Activated CD4-positive, alpha-beta memory T cell treated with anti-CD3 and anti-CD28 coated beads, Interleukin-2, amount 10 ng/mL, durations not matched to agents 7 days and 5 days (primary cell): ENCODE measurements at places on chromosomes 2 and 18.
A peak's percentile ranks its signal among the peaks of the same experiment; 100 is the strongest.

GRCh38 chr18:11523804-11524203, 85.6 kb upstream of the SLC35G4 start:
- DNase-seq: no peak

DNA sequence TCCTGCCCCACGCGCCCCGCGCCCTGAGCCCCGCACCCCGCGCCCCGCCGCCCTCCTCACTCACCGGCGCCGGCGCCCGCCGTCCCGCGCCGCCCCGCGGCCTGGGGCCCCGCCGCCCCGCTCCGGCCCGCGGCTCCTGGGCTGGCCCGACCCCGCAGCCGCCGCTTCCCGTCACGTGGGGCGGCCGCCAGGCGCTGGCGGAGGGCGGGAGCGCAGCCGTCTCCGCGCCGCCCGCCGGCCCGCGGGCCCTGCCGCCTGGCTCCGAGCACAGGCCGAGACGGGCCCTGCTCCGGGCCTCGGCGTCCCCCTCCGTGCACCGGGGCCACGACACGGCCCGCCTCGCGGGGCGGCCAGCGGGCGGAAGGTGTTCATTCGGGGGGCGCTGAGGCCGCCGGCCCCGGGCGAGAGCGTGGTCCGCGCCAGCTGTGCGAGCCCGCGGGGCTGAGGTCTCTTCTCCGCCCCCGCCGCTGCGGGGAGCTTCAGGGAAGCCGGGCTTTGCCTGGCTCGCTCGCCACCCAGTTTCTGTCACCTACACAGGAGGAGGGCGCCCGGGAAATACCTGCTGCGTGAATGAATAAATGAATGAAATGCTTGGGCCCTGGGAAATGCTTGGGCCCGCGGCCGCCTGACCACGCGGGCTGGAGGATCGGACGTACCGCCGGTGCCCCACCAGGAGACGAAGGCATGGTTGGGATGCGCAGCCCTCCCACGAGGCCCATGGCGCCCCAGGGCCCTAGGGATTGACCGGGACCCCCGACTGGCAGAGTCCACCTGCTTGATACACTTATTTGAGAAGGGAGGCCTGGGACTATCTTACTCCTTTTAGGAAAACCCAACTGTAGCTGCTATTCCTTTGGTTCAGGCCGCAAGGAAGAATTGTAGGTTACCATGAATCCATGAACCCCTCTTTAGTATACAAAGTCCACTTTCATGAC, at the start of gene TGFBRAP1:
TSS of gene TGFBRAP1 (minus strand) at position 175 of the 935 bp plus-strand sequence. CDS start 21,434 bp downstream, outside the sequence.
- peak; percentile 68 for DNase-seq

GRCh38 chr2:86372133-86372532, 34.7 kb upstream of the REEP1 start:
- DNase-seq: no peak

- DNase-seq: no peak
These were observed 787.2 kb downstream of the METTL4 start for GRCh38 chr18:1784113-1784512.

DNA sequence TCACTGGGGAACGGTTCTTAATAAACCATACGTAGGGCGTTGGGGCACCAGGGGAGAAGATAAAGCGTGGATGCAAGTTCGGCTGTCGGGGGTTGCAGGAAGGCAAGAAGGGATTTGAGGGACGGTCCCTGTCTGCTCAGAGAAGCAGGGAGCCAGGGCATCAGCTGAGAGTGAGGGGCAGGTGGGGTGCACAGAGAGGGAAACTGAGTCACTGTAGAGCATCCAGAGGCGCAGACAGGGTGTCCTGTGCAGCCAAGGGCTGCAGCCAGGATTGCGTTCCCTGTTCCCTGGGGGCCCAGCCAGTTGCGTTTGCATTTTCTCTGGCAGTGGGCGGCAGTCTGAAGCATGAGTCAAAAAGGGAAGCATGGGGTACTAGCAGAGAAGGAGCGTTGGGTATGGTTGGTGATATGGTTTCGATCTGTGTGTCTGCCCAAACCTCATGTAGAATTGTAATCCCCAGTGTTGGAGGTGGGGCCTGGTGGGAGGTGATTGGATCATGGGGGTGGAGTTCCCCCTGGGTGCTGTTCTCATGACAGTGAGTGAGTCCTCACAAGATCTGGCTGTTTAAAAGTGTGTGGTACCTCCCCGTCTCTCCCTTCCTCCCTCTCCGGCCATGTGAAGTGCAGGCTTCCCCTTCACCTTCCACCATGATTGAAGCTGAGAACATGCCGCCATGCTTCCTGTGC, 202.9 kb downstream of the NDUFA10 start:
- peak; percentile 16 for DNase-seq

- no peak for DNase-seq
These were observed 151.1 kb downstream of the FHOD3 start for GRCh38 chr18:36448384-36449290.

DNA sequence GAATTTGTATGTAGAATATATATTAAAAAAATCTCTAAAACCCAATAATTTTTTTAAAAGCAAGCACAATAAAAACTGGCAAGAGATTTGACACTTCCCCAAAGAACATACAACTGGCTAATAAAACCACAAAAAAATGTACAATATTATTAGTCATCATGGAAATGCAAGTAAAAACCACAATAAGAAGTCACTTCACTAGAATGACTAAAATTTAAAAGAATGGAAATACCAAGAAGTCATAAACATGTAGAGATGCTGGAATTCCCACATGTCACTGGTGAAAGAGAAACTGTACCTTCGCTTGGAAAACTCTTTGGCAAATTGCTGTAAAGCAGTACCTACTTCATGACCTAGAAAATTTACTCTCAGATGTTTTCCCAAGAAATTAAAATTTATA, 43.4 kb upstream of the KYNU start:
- DNase-seq: no peak

DNA sequence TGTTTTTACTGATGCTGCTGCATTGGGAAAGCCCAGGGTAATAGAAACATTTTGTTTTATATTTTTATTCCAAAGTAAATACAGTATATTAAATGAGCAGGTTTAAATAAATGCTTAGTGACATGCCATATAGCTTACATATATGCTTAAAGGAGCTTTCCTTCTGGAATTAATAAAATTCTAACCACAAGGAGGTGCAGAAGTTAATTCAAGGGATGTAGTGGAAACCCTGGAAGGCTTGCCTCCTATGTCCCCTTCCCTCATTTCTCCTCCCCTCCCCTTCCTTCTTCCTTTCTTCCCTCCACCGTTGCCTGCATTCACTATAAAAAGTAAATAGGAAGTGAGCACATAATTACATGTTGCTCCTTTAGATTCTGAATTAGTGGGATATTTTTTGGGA, 96.3 kb downstream of the UBE2E3 start:
- no peak for DNase-seq

DNA sequence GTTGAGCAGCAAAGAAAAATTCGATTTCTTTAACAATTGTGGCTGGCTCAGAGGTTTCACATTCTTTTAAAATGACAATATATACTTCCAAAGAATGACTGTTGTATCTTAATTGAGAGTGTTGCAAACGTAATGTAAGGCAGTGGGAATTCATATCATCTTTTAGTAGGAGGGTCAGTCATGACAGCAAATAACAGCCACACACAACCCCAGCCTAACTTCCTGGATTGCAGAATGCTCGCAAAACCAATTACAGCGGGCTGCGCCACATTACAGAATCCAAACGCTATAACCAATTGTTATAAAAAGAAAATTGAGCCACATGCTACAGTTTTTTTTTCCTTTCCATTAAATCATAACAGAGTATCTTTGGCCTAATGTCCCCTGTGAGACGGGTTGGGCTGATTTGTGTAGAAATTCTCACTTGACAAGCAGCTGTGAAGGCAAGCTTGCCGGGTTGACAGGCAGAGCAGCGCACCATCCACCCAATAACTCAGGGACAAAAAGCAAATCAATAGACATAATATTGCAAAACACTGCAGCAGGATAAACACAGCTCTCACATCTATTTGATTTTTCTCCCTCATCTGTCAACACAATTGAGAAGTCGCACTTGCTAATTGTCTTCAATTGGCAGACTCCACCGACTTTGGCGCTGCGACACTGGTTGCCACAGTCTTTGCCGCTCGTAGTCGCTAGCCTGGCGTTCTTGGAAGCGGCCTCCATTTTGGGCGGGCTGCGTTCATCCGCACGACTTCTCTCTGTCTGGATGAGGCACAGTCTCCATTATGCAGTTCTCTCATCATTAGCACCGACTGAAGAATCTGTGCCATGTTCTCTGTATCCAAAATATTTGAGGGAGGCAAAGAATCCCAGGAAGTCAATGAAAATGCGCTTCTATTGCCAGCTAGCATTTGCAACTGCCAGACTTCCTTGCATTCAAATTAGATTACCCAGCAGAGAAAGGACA, 95.0 kb upstream of the CCDC68 start:
- no peak for DNase-seq

- DNase-seq: no peak
These were observed 22.4 kb upstream of the REV1 start for GRCh38 chr2:99512181-99512591.

- no peak for DNase-seq
These were observed 961.4 kb downstream of the DSC3 start for GRCh38 chr18:30081122-30081521.

DNA sequence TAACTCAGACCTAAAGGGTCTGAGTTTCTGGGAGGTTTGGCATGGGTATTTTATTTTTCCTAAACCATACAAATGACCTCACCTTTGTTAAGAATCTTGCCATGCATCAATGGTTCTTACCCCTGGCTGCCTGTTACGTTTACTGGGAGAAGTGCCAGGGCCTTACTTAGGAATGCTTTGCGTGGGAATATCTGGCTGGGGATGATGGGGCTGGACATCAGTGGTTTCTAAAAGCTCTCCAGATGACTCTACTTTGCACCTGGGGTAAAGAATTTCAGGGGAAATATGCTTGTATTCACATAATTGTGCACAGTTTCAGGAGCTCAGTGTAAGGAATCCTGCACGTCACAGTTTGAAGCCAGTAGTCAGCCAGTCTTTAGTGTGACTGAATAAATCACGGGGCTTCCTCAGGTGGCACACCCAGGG, 18.2 kb upstream of the DAW1 start:
- DNase-seq: no peak

GRCh38 chr18:63783394-63783793, 8.2 kb downstream of the SERPINB7 start:
- no peak for DNase-seq

- no peak for DNase-seq
These were observed 120.4 kb downstream of the PKP4 start for GRCh38 chr2:158577141-158577540.

GRCh38 chr18:46360102-46360699, 256.0 kb downstream of the HAUS1 start:
- no peak for DNase-seq

DNA sequence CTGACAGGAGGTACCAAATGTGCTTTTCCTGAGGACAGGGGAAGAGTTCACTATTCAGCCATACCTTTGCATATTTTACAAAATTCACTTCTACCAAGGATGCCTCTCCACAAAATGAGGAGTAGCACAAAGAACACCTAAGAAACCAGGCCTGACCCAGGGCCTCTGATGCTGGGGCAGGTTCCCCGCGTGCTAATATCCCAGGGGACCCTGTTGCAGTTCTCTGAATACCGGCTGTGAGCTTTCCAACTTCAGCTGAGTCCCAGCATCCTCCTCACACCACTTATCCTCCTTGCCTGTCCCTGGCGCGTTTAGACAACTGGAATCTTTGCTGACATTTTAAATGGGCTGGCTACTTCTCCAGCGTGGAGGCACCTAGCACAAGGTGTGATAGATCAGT, 142.3 kb downstream of the BCL2 start:
- DNase-seq: no peak

DNA sequence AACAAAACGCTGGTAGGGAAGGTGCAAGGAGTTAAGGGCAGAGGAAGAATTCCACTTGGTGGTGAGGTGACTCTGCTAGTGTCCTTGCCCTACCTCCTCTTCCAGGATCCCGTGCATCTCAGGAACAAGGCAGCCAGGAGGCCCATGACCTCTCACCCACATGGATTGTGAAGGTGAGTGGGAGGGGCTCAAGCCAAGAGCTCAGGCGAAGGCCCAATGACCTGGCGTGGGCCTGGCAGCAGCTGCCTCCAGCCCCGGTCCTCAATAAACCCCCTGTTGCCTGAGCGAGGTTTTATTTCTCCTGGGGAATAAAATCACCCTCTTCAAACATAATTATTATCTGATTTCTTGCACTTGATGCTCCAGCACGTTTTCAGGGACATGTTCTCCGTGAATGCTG, 28.2 kb downstream of the LAMA1 start:
- DNase-seq: no peak

- DNase-seq: peak; percentile 3
These were observed 39.1 kb upstream of the DNMT3A start for GRCh38 chr2:25380586-25381375.

GRCh38 chr2:120108049-120108448, 95.2 kb downstream of the EPB41L5 start:
- no peak for DNase-seq

GRCh38 chr2:183284606-183285005, 160.4 kb downstream of the NUP35 start:
- no peak for DNase-seq

- DNase-seq: no peak
These were observed 35.8 kb downstream of the FOSL2 start for GRCh38 chr2:28428486-28428885.

DNA sequence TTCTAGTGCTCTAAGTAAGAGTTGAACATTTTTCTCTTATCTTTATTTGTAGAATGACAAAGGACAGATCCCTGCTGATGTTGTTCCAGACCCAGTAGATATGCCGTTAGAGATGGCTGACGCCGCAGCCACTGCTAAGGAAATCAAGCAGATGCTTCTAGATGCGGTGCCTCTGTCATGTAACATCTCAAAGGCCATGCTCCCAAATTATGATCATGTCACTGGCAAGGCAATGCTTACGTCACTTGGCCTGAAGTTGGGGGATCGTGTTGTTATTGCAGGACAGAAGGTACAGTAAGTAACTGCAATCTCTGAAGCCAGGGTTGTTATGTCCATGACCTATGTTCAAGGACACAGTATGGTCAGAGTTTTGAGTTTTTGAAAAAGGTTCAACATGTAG, 28.4 kb downstream of the CLIP4 start:
- DNase-seq: no peak

DNA sequence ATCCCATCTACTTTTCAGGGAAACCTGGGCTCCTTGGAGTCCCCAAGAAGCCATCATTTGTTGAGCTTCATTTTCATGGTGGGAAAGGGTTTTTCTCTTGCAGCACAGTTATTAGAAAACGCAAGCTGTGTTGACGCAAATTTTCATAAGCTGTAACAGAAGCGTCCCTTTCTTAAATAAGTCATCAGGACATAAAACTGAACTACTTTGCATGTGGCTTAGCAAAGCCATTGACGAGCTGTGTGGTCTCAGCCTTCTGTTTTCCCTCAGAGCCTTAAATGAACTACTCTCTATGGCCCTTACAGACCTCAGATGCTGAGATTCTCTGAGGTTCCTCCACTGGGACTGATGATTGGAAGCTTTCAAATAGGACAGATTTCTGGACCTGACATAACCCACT, 85.1 kb downstream of the ARL4C start:
- DNase-seq: no peak

GRCh38 chr2:194289712-194290346, 1367.2 kb upstream of the SLC39A10 start:
- no peak for DNase-seq
